KG1 (cell line): ENCODE measurements at places on chromosomes 12 and 14.

DNA sequence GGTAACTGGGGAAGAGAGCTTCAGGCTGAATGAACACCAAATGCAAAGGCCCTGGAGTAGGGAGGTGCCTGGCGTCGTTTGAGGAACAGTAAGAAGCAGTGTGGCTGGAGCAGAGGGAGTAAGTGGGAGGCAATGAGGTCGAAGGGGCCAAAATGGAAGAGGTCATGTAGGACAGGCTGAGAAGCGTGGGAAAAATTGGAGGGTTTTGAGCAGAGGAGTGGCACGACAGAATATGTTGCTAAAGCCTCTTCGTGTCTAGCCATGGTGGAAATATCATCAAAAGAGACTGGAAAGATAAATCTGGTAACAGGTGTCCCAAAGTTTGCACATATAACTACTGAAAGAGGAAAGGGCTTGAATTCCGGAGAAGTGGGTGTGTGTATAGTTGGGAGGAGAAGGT is 1.9 kb downstream of the TRIM9 start:
- DNase-seq = no peak

- no peak for DNase-seq
Observed at GRCh38 chr14:99120526-99121318, 151.3 kb downstream of the BCL11B start.

DNA sequence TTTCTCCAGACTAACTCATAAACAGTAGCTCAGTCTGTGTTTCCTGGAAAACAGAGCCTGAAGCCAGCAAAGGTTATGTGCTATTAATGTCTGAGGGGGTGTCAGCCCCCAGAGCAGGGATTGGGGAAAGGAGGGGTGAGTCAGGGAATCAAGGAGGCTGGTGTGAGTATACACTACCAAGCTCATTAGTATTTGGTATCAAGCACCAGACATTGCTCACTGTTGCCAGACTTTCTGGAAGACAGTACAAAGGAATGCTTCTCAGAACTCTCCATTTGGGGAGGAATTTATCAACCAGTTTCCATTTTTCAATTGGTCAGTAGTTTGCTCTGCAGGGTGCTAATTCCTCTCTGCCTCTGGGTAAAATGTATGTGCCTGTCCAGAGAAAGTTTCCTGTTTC is 443.4 kb downstream of the GLT1D1 start:
- no peak for DNase-seq

GRCh38 chr12:102753802-102754201 is 163.2 kb downstream of the PAH start:
- no peak for DNase-seq

DNA sequence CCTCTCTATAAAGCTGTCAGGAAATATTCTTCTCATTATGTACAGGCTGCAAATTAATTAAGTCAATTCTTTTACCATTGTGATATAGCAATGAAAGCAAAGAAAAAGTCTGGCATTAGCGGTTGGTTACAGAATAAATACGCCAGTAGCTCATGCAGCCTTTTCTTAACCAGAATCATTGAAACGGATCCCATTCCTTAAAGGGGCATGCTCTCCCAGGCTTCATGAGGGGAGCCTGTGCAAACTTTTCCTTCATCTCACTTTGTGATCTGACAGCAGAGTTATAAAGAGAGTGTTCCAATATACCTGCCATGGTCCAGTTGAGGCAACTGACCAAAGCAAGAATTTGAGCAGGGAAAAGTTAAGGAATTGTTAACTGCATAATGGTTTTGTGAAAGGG is 337.7 kb downstream of the EMP1 start:
- DNase-seq = no peak

DNA sequence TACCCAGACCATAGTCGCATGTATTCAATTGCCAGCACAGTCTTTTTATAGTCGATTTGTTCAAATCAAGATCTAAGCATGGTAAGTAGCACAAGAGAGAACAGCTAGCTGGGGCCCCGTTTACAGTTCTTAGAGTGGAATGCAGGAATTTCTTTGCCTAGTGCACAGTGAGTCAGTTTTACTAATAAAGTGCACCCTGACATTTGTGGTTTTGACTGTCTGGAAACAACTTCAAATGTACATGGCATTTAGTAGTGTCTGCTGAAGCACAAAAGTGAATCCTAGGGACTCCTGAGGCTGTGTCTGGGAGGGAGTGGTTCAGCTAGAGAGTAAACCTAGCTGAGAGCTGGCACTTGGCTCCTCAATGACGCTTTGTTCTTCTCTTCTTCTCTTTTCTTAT is 64.9 kb downstream of the TMX1 start:
- no peak for DNase-seq

DNA sequence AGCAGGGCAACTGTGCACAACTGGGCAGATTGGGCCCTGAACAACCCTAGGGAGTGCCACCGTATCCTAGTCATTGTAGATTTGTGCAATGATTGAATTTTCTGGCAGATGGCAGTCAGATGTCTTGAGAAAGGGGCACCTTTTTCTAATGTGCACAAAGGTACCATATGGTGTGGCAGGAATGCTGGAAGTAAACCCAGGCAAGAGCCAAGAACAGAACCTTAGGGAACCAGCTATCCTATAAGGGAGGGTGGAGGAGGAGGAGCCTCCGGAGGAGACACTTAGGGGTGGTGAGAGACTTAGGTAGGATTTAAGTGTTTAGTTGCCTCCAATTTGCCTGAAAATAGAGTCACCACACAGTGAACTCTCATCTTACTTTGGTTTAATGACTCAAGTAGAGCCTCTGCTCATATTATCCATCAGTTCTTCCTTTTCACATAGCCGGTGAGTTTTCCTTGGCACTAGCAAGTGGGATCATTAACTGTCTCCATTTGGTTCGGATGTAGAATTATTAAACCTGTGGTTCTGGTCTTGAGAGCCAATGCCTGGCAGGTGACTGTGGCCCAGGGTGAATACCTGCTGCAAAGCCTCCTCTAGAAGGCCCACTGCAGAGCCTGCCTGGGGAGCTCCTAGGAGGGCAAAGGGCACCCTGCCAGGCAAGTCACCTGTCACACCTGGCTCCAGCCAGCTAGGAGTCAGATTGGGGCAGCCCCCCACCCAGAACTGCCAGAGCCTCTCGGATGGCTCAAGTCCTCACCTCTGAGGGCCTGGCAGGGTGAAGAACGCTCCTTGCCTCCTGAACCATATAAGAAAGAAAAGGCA is 184.4 kb upstream of the HIF1A start:
- DNase-seq = no peak

GRCh38 chr12:110033888-110034287 is 14.4 kb downstream of the C12orf76 start:
- DNase-seq = no peak

GRCh38 chr12:68306564-68306963 is 25.6 kb downstream of the MDM1 start:
- DNase-seq = no peak

DNA sequence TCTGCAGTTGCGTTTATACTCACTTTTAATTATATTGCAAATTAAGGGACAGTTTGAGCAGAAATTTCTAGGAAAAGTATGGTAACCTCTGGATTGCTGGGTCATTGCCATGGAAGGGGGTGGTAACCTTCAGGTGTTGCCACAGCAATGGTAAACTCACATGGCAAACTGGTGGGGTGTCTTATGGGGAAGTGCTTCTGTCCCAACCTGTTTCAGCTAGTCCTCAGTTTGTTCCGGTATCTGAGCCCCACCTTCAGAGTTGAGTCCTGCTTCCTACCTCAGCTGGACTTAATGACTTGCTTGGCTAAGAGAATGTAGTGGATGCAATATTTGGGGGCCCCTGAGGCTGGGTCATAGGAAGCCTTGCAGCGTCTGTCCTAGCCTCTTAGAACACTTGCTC is 7.3 kb upstream of the CLMN start:
- no peak for DNase-seq

DNA sequence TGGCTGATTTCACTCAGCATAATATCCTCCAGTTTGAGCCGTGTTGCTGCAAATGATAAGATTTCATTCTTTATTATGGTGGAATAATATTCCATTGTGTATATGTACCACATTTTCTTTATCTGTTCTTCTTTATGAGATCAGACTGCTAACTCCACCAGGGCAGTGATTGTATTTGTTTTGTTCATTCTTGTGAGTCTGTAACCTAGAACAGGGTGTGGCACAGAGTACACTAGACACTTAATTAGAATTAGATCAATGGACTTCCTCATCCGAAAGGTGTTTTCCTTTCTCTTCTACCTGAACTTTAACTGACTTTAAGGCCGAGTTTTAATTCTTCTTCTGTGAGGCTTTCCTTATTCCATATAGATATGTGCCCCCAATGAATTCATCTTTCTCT is 551.0 kb downstream of the SNAPC1 start:
- DNase-seq = no peak

DNA sequence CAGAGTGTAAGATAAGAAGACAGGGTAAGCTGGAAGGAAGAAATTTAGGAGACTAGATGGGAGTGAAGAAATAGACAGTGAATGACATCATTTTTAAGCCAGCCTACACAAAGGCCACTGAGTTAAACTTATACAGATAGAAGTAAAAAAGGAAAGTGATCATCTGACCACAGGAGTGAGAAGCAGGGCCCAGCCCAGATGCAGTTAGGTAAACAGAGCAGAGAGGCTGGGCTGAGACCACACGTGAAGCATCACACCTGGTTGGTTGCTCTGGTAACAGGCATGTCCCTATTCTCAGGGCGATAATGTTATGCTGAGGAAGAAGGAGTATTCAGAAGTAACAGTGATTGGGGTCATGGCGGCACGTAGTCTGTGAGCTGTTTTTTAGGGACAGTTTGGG is 1079.4 kb downstream of the AACS start:
- DNase-seq = no peak
